Placental pericyte (primary cell): ENCODE measurements at places on chromosomes 5 and 9. TPM values are rescaled to one million over a fixed set of nuclear protein-coding genes. Genes with fewer than 3 reads are reported as not detected.

The F12 gene
- 0.22 and 0.57 TPM in 2 replicates for total RNA-seq

The PHF24 gene
- total RNA-seq = not detected in 2 replicates

The INSL4 gene
- not detected in 2 replicates for total RNA-seq

The PCA3 gene
- total RNA-seq = not detected in 2 replicates

The DOCK2 gene
- total RNA-seq = 3.5 and 16.9 TPM in 2 replicates

The PTTG1 gene
- 62.8 and 153 TPM in 2 replicates for total RNA-seq

The GGTA1 gene
- total RNA-seq = not detected in 2 replicates

The FAM169A gene
- total RNA-seq = under 0.01 and 0.57 TPM in 2 replicates

The FGD3 gene
- total RNA-seq = not detected in 2 replicates

The GFRA3 gene
- not detected in 2 replicates for total RNA-seq

The INSL6 gene
- total RNA-seq = 0.22 TPM in 1 of 2 replicates, not detected in the other

The SLC34A1 gene
- total RNA-seq = not detected in 2 replicates

The TMEM171 gene
- 5.5 and 30.2 TPM in 2 replicates for total RNA-seq

The PDZD2 gene
- 0.44 and 5.3 TPM in 2 replicates for total RNA-seq

The BTNL8 gene
- total RNA-seq = not detected in 2 replicates

The IL3 gene
- not detected in 2 replicates for total RNA-seq

The UNC5A gene
- total RNA-seq = under 0.01 TPM in 1 of 2 replicates, not detected in the other

The ANKDD1B gene
- total RNA-seq = 0.44 TPM in 1 of 2 replicates, not detected in the other

The ADAMTS16 gene
- total RNA-seq = 0.22 and 0.57 TPM in 2 replicates

The ALDH1A1 gene
- 0.29 and 3.5 TPM in 2 replicates for total RNA-seq

The CACFD1 gene
- 6.4 and 13.8 TPM in 2 replicates for total RNA-seq

The FOXI1 gene
- total RNA-seq = not detected in 2 replicates

The SLC6A19 gene
- total RNA-seq = not detected in 2 replicates

The SLC27A6 gene
- 0.44 and 0.57 TPM in 2 replicates for total RNA-seq

The PTPDC1 gene
- 9.2 and 14.6 TPM in 2 replicates for total RNA-seq

The AIF1L gene
- 0.14 and 0.22 TPM in 2 replicates for total RNA-seq

The FOXD1 gene
- 2.4 and 23.6 TPM in 2 replicates for total RNA-seq

The TMC1 gene
- 0.86 TPM in 1 of 2 replicates, not detected in the other for total RNA-seq

The CNTLN gene
- 9.8 and 11.2 TPM in 2 replicates for total RNA-seq

The NPR3 gene
- total RNA-seq = 2.0 and 6.4 TPM in 2 replicates

The TTC39B gene
- total RNA-seq = 8.5 and 11.9 TPM in 2 replicates

The S1PR3 gene
- total RNA-seq = 39.2 and 93.8 TPM in 2 replicates

The FREM1 gene
- 0.22 and 0.72 TPM in 2 replicates for total RNA-seq

The NDUFA8 gene
- total RNA-seq = 22.8 and 24.3 TPM in 2 replicates

The SARDH gene
- 11.9 and 12.5 TPM in 2 replicates for total RNA-seq

The BARHL1 gene
- not detected in 2 replicates for total RNA-seq

The GCNT4 gene
- 1.1 and 1.3 TPM in 2 replicates for total RNA-seq

The SNCB gene
- total RNA-seq = 0.14 TPM in 1 of 2 replicates, not detected in the other
